ENCODE measurements at places on chromosomes 16 and 17. TPM values are rescaled to one million over a fixed set of nuclear protein-coding genes. Genes with fewer than 3 reads are reported as not detected.

- DNase-seq = no peak
Measured at GRCh38 chr17:82339634-82340580, 6.3 kb upstream of the SECTM1 start.

DNA sequence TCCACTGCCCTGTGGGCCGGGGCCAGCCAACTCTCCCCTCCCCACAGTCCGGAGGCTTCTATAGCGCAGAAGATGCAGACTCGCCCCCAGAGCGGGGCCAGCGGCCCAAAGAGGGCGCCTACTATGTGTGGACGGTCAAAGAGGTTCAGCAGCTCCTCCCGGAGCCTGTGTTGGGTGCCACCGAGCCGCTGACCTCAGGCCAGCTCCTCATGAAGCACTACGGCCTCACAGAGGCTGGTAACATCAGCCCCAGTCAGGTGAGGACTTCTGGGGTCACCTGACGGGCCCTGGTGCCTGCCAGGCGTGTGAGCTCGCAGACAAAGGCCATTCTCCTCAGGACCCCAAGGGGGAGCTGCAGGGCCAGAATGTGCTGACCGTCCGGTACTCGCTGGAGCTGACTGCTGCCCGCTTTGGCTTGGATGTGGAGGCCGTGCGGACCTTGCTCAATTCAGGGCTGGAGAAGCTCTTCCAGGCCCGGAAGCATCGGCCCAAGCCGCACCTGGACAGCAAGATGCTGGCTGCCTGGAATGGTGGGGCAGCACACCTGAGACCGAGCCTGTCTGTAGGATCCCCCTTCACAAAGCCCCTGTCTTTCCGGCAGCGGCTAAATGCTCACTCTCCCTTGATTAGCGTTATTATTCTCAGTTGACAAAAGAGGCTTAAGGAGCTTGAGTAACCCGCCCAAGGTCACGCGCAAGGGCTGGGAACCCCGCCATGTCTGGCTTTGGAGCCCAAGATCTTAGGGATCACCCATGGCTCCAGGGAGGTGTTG lies 3.9 kb downstream of the SPATA20 start:
- DNase-seq = peak; percentile 92

DNA sequence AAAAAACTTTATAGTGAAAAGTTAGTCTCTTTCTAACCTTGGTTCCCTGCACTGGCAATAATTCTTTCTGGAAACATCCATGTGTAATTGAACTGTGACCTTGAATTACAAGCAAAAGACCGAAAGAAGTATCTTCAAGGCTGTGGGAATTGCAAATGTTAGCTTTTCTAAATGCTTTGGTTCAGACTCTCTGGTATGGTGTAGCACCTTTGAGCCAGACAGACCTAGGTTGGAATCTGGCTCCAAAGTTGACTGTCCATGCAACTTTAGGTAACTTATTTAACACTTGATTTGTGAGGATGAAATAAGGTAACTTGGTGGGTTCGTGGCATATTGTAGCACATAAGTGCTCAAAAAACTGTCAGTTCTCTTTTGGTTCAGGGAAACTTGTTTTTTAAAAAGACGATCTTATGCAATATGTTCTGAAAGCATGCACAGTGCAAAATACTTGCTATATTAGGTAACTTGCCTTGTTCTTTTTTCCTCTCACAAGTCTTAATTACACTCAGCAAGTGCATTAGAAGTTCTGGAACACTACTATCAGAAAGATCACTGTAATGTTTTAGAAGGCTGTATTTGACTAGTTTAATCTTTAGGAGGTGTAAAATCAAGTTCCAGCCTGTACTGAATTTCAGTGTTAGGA lies 46.3 kb downstream of the TANGO6 start:
- DNase-seq = no peak

DNA sequence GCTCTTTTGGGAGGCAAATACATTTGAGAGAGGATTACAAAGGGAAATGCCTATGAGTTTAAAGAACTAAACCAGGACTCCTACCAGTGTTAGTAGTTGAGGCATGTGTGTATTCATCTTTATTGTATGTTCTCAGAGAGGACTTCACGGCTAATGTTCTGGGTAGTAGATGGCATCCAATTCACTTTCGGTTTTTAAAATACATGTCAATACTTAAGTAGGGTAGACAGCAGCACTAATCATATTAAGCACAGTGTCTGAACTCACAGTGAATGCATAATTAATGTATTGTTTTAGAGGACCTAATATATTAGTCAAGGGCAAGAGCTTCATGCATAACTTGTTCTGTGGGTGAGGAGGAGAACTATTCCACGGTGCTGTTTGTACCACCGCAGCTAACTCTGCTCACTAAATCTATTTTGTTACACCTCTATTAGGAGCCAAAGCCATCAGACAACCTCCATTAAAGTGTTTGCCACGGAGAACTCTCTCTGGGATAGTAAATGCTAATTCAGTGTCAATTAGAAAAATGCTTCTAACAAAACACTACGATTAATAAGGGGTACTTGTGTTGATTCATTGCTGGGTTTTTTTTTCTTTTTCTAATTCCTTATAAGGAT lies 56.3 kb downstream of the COX10 start:
- no peak for DNase-seq

DNA sequence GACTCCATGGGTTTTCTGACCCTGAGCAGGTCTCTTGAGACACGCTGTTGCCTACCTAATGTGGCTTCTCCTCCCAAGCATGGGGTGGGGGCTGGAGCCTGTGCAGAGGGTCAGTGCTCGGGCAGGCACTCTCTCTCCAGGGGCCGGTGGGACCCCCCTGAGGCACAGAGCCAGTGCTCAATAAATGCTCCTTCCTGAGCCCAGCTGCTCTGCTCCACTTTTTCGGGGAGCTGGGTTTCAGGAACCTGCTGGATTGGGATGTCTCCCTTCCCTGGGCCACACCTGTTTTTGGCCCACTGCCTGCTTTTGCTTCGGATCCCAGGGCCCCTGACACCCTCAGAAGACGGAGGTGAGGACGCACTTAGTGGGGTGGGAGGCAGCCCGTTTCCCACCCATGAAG lies 1.3 kb upstream of the TRIM65 start:
- no peak for DNase-seq

CRHR1 gene
- total RNA-seq = 0.41 TPM

DNA sequence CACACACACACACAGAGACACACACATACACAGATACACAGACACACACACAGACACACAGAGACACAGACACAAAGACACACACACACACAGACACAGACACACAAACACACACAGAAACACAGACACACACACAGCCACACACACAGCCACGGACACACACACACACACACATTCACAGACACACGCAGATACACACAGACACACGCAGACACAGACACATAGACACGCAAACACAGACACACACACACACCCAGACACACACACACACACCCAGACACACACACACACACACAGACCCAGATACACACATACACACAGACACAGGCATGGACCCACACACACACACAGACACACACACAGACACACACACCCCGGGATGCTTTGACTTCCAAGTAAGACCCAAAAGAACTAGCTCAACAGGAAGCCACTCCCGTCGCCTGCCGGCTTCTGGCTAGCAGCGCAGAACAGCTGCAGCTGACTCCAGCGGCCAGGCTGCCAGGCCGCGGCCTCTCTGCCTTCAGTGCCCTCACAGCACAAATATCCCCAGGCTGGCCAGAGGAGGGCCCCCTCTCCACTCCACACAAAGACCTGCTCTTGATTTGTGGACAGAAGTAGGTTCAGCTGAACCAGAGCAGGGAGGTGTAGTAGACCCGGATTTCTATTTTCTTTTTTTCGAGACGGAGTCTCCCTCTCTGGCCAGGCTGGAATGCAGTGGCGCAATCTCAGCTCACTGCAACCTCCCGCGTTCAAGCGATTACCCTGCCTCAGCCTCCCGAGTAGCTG lies 6.0 kb upstream of the CHRNE start:
- peak; percentile 96 for DNase-seq

KCNH6 gene
- total RNA-seq = 0.31 TPM

DNA sequence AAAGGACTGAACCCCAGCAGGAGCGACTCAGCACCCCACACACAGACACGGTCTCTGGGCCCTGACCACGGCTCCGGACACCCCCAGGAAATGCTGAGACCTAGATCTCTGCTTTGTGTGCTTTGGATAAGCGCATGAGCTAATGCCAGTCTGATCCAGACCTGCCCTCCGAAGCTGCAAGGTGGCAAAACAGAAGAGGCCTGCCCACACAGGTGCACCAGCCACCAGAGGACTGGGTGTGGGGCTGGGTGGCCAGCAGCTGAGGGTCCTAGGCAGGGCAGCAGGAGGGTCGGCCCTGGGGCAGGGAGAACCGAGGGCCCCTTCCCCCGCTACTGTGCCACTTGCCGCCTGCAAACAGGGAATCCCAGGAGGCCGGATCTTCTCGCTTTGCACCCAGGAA lies 30.7 kb upstream of the EIF1 start:
- no peak for DNase-seq

GNG13 gene
- total RNA-seq = not detected

DNA sequence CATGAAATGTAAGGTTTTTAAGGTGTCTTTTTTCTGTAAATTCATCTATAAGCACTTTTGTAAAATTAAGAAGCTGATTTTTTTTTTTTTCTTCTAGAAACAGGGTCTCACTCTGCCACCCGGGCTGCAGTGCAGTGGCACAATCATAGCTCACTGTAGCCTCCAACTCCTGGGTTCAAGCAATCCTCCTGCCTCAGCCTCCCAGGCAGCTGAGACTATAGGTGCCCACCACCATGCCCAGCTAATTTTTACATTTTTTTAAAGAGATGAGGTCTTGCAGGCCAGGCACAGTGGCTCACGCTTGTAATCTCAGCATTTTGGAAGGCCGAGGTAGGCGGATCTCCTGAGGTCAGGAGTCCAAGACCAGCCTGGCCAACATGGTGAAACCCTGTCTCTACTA lies 4.5 kb upstream of the CYB5B start:
- no peak for DNase-seq

SLC6A4 gene
- 0.72 TPM for total RNA-seq

DNA sequence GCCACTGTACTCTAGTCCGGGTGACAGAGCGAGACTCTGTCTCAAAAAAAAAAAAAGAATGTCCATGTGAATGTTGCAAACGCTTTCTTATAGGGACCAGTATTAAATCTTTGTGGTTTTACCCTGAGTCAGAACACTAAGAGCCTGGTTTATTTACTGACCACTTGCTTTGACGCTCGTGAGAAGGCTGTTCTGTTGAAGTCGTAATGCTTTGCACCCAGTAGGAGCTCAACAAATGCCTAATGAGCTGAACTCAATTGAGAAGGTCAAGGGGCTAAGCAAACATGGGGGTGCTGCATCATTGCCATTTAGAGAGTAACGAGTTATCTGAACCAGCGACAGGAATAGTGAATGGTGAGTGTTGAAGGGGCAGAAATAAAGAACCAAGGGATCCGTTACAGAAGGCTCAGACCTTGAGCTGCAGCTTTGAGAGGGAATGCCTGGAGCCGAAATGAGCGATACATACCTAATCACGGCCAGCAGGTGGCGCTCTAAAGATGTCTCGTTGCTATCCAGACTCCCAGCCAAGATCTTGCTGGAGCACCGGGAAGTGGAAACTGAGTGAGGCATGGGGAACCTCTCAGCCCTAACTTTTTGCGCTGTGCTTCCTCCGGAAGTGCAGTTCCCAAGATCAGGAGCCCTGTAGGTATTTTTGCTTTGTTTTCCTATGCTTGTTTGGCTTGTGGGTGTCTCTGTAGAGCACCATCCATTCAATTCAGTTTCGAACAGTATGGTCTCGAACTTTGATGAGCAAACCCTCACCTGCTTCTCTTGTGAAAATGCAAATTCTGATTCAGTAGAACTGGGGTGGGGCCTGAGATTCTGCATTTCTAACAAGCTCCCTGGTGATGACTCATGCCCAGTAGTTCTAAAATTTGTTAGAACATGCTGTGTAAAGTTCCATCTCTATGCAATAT lies 12.6 kb upstream of the RNF222 start:
- peak; percentile 96 for DNase-seq

GRCh38 chr17:4463818-4464476 lies 30.2 kb downstream of the SPNS3 start:
- DNase-seq = no peak

DNA sequence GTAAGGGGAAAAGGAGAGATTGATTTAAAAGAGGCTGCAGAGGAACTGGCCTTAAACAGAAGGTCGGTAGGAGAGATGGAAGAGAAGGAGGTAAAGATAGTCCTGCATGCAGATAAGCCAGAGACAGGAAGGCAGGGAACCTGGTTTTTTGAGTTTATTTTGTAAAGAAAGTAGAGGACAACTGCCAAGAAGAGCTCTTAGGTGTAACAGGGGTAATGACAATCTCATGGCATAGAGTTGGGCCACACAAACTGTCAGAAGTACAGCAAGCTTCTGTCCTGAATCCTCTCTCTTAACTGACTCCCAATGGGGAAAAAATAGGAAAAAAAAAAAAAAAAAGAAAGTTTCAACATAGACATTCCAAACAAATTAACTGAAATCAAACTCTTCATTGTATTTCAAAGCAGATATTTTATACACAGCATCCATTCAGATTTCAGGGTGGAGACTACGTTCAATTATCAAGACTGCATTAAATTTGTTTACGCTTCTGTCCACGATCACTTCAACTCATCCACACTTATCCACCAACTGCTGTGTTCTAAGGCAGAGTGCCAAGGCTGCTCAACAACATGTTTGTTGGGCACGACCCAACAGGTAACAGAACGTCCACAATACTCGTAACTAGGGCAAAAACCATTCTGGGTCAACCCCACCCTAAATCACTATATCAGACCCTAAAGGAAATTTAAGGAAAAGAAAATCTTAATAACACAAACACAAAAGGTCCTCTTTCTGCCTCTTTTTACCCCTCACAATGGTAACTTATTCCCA lies 34.9 kb downstream of the USP31 start:
- DNase-seq = peak; percentile 45

DNA sequence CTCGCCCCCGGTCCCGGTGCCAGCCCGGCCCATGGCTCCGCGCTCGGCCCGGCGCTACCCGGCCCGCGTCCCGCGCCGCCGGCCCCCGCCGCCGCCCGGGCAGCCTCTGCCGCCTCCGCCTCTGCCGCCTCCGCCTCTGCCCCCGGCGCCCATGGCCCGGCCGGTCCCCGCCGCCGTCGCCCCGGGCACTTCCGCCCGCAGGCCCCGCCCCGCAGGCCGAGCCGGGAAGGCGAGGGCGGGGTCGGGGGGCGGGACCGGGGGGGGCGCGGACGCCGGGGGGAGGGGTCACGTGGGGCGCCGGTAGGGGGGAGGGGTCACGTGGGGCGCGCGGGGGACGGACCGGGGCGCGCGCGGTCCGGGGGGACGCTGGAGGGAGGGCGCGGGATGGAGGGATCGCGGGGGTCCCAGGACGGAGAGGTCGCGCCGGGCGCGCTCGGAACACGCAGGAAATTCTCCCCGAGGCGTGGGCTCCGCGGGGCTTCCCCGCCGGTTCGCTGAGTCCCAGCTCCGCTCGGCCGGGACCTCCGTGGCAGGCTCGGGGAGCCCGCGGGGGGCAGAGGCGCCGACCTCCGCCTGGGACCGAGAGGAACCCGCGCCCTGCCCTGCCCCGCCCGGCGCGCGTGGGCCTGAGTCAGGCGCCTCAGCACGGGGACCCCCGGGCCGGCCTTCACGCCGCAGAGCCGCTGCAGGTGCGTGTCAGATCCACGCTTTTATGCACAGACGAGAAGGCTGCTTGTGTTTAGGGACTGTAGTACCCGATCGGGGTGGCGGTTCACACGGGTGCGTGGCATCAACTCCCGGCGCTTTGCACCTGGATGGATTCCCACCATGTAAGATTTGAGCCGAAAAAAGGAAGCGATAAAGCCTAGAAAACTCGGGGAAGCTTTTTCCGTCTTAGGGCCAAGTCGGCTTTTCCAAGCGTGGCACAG lies at the start of gene PGAP6:
Gene PGAP6 (minus strand): TSS at position 190 of the 929 bp plus-strand sequence. CDS start 157 bp downstream, at position 33.
- peak; percentile 73 for DNase-seq

- peak; percentile 65 for DNase-seq
Measured at GRCh38 chr16:66026211-66026610, 340.3 kb upstream of the CDH5 start.

Measured in tongue (tissue), 3 donors.